ENCODE measurements at places on chromosomes 3 and 15.

DNA sequence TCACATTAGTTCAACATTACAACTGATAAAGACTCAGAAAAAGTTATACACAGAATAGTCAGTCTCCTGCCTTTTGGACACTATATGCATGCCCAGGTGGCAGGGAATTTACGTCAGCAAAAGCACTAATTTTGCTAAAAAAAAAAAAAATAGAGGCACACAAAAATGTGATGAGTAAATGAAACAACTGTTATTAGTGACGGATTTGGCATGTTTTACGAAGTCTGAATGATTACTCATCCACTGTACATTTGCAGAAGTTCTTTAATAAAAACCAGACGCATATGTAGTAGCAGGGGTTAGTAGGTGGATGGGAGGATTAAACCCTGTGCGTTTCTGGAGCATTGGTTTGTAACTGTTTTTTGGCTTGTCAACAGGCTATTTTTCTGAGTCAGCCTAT is 99.0 kb downstream of the MITF start:
- no peak for DNase-seq

DNA sequence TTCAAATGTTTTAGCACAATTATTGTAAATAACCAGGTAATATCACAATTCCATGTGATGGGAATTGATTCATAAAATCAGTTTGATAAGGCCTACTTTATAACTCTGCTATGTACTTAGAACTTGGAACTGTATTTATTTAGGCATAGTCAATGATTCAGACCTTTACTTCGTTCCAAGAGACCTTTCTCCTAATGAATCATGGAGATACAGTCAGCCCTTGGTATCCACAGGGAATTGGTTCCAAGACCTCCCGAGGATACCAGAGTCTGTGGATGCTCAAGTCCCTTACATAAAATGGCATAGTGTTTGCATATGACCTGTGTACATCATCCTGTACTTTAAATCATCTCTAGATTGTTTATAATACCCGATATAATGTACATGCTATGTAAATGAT is 60.8 kb upstream of the UMPS start:
- DNase-seq, result no peak

DNA sequence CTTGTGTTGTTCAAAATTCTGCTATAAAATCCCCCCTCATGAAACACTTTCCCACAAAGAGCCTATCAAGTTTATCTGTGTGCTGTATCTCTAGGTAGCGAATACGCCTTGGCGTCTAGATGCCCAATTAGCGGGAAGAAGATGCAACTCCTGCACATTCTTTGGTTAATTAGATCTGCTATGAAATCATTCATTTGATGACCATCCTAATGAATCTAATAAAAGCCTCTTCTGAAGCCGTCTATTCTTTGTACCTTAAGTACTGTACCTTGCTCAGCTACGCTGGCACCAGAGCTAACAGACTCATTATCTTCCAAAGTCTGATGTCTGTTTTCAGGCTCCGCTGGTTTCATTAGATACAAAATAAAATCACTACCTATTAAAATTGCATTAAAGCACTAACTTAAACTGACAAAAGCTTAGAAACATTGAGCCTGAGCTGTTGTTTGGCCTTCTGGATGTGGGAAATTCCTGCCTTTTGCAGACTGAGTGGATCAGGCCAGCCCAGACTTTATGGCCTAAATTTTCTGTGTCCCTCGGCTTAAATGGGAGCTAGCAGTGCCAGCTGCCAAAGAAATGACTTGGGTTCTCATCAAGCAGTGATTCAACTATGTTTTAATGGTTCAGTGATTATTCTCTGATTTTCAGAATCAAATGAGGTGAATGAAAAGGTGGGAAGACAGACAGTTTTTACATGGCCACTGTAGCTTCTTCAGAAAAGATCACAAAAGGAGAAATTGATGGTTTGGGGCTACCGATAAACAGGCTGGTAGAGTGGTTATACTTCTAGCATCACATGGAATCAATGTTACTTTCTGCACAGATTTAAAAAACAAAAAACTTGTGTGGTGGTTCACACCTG is 28.4 kb upstream of the CHST2 start:
- DNase-seq, result no peak

DNA sequence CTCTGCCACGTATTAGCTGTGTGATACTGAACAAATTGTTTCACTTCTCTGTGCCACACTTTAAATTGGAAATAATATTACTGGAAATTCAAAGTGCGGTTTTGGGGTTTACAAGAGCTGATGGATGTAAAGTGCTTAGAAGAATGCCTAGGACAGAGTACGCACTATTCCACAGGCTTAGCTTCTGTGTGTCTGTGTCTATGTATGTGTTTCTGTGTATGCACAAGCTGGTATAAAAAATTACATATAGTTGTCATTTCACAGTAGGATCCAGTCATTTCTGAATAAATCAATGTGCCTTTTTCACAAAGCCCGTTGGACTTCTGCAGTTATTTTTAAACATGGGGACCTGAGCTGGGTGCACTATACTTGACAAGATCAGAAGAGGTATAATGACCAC is 370.4 kb downstream of the TUSC7 start:
- DNase-seq, result no peak

- no peak for DNase-seq
These were observed 74.2 kb downstream of the RFTN1 start for GRCh38 chr3:16439163-16439847.

GRCh38 chr3:10140996-10141546 is 507 bp upstream of the VHL start:
- DNase-seq, result no peak

Data from stimulated activated CD4-positive, alpha-beta T cell treated with anti-CD3 and anti-CD28 coated beads, TNF-alpha, amount 100 ng/mL, for 24 hours (primary cell).